Activated T-helper 1 cell treated with anti-CD3 and anti-CD28 coated beads, Interleukin-2, amount 50 U/mL, for 16 hours (primary cell): ENCODE measurements at places on chromosomes 3 and 15.

- no peak for DNase-seq
These were observed 28.1 kb upstream of the VEPH1 start for GRCh38 chr3:157531301-157531660.

GRCh38 chr3:122067588-122068240 lies 12.6 kb downstream of the CD86 start:
- DNase-seq, result no peak

DNA sequence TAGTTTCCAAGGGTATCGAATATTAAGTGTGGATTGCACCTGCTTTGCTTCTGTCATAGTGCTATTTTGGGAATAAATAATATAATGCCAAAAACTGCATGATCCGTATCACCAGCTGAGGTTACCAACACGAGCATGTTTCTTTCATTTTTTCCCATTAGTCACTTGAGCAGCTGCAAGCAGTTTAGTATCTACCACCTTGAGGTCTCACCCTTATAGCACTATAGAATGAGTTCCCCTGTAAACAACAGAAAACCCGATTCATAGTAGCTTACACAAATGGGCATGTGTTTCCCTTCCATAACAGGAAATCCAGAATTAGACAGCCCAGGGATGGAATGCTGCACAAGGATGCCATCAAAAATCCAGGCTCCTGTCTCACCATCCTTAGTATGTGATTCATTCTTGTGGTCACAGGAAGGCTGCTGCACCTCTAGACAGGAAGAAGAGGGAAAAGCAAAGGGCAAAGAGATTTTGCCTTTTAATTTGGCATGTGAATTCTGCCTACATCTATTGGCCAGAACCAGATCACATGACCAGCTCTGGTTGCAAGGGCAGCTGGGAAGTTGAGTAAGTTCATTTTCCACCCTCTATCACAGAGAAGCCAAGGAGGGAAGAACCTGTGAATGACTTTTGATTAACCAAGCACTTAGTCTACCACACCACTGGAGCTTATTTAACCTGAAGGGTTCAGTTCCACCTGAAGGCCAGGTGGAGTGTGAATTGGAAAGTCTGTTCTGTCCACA lies 91.3 kb upstream of the SLC25A36 start:
- DNase-seq, result no peak

DNA sequence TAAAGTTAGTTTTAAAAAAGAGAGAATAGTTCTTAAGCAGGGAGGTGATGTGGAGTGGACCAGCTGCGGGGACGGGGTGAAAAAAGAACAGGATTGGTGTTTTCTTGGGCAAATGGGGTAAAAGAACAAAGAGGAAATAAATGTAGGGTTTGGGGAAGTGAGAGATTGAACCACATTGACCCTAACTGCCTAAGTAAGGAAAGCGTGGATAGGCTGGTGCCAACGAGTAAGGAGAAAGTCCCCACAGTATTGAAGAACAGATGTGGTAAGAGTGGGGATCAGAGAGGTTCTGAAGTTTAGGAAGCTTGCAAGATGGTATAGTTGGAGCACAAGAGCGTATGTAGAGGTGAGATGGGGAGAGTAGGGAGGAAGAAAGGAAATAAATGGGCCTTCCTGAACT lies 17.0 kb downstream of the IREB2 start:
- no peak for DNase-seq

- DNase-seq, result no peak
These were observed 58.7 kb downstream of the IFT80 start for GRCh38 chr3:160340351-160340750.

DNA sequence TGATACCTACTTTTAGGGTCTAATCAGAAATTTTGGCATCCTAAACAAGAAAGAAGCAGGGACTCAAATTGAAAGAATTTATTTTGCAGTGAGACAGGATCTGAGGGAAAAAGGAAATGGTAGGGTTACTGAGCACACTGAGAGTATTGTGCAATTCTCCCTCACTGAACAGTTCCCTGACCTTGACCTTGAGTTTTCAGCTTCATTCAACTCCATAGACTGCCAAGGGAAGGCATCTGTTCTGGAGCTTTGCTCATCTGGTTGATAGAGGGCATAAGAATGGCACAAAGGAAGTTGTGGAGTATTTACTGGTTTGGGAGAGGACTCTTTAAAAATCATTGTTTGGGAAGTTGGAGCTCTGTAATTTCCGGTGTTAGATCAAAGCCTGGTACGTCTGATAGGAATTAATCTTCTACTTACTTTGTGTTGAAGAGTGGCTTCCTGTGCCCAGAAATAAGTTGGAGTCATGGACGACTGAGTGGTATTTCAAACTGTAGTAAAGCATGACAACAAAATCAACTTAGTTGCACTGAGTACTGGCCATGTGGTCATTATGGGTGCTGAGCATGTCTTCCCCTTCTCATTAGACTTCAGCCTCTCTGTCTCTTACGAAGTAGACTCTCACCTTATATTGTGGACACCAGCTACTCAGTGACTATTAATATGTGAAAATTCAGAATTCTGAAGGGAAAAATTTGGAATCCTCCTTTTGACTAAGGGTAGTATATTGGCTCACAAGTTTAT lies 40.8 kb downstream of the CLDN1 start:
- no peak for DNase-seq

GRCh38 chr3:129398803-129399144 lies 29.7 kb downstream of the EFCAB12 start:
- DNase-seq, result no peak

- DNase-seq, result no peak
These were observed 10.6 kb downstream of the CLPX start for GRCh38 chr15:65174509-65174908.
